ENCODE measurements at places on chromosomes 16 and 17.

- no peak for DNase-seq
These were observed 55.5 kb downstream of the ZNF423 start for GRCh38 chr16:49800441-49800840.

DNA sequence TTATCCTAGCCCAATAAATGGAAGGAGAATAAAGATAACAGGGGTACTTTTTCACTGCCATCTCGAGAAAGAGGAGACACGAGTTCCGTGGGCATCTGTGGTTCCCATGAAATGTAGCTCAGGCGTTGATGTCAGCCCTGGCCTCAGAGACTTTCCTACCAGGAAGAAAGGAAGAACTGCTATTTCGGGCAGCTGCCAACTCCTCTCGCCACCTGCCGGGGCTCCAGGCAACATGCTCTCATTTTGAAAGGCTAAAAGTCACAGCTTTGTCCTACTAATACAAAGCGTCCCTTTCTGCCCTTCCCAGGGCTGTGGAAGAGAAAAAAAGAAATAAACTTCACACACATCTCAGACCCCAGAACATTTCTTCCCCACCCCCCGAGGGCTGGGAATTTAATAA, 65.8 kb downstream of the DHRS7C start:
- DNase-seq: no peak

DNA sequence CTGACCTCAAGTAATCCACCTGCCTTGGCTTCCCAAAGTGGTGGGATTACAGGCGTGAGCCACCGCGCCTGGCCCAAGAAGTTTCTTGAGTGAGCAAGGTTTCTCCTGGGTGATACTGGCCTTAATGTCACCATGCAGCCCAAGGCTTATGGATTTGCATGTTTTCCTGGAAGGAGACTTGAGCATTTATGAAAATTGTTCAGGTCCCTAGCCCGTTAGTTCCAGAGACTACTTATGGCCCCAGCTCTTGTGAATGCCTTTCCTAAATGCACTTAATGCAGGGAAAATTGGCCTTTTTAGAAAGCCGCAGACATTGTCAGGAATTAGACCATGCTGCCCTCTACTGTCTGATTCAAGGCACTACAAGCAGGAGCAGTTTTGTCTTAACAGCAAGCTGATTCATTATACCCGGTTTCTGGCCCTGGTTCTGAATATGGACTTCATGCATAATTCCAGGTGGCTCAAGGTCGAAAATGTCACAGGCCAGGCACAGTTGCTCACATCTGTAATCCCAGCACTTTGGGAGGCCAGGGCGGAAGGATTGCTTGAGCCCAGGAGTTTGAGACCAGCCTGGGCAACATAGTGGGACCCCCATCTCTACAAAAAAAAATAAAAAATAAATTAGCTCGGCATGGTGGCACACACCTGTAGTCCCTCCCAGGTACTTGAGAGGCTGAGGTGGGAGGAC, 91.3 kb downstream of the SNX29 start:
- DNase-seq: peak; percentile 93

GRCh38 chr17:15184872-15185624, 80.1 kb downstream of the PMP22 start:
- DNase-seq: no peak

- no peak for DNase-seq
These were observed 53.9 kb downstream of the USP22 start for GRCh38 chr17:20988896-20989295.

- no peak for DNase-seq
These were observed 76.0 kb downstream of the ABCC1 start for GRCh38 chr16:16025214-16025968.

DNA sequence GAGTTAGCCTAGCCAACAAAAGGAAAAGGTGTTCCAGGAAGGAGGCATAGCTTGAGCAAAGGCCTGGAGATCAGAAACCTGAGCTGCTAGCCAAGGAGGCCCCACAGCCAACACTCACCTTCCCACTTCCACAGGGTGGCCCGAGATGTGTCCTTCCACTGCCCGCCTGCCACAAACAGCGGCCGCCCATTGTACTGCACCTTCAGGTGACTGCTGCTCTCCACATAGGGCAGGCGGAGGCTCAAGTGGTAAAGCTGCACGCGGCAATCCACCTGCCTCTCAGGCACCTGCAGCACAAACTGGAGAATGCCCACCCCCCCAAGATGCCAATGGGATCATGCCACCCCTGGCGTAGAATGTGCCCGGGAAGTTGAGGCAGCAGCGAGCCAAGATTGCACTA, 111.5 kb downstream of the RMI2 start:
- DNase-seq: no peak

- peak; percentile 68 for DNase-seq
These were observed 196.7 kb upstream of the GSE1 start for GRCh38 chr16:85416228-85417109.

DNA sequence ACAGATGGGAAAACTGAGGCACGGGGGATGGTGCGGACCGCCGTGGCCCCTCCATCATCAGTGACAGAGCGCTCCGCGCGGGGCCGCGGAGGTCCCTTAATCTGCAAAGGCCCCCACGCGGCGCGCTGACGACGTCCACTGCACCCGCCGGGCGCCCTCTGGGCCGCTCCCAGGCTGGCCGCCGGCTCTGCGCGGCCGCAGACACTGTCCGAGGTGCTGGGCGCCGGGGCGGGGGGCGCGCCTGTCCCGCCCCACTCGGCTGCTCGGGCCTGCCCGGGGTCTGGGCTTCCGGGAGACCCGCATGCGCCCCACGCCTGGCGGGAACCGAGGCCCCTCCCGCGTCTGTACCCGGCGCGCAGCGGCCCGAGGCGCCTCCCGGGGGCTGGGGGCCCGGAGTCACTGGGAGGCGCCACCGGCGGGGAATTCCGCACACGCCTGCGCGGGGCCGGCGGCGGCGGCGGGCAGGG, 550 bp upstream of the RNF213 start:
- DNase-seq: peak; percentile 88

DNA sequence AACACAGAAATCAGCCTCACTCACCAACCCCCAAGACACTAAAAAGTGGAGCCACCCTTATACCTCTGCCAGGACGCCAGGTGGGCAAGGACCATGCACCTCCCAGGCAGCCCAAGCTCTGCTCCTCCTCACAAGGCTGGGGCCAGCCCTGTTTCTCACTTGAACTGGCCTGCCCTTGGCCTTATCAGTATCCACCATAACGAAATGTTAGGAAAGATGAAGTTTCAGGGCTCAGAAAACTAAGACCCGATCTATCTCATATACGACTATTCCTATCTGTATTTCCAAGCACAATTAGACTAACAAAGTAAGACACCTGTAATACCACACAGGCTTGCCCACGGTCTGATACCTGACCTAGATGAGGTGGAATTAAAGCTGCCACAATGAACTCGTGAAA, 6.9 kb downstream of the FBXO31 start:
- DNase-seq: no peak

DNA sequence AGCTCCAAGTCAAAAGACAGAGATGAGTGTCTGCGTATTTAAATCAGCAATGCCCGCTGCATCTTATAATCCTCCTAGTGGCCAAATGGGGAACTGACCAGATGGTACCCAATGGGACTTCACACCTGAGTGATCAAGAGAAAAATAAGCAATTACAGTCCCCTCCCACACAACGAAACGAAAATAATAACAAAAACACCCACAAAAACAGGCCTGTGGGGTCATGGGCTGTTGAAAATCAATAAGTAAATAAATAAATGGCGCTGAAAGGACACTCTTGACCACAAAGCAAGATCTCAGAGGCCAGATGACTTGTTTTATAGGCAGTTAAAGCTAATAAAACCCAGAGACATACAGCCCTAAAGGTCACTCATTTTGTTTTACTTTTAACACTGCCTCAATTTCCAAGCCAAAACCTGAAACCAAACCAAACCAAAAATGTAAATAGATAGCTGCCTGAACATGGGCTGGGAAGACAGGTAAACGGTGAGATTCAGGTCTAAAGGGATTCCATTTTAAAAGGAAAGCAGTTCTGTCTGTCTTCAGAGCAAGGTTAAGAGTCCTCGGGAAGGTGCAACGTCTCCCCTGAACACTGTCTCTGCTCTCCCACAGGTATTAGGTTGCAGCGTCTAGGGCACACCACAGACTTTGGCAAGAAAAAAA, 1.3 kb downstream of the ZNF821 start:
- peak; percentile 97 for DNase-seq

DNA sequence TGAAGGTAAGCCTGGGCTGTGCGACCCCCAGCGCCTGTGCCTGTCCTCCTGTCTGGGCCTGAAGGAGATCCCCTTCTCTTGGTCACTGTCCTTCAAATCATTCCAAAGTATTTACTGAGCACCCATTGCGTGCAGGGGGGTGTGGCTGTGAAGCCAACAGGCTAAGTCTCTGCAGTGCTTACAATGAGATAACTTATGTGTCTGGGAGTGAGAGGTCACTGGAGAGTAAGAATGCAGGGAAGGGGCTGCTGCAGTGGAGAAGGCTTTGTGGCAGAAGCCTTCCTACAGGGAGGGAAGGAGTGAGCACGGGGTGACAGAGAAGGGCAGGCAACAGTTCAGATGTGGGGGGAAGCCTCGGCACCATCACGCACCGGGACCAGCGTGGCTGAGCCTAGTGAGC, 11.2 kb upstream of the SMIM5 start:
- DNase-seq: peak; percentile 21

DNA sequence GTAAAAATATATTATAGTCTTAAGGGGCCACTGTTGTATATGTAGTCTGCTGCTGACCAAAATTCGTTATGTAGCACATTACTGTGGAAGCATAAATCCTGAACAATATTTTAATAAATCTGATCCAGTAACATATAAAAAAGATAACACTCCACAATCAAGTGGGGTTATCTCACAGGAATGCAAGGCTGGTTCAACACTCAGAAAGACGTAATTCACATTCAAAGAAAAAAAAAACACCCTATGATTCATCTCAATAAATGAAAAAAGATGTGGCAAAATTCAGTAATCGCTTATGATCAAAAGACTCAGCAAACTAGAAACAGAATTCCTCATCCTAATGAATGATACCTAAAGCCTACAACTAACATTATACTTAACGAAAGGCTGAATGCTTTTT, 47.8 kb downstream of the CREBBP start:
- no peak for DNase-seq

DNA sequence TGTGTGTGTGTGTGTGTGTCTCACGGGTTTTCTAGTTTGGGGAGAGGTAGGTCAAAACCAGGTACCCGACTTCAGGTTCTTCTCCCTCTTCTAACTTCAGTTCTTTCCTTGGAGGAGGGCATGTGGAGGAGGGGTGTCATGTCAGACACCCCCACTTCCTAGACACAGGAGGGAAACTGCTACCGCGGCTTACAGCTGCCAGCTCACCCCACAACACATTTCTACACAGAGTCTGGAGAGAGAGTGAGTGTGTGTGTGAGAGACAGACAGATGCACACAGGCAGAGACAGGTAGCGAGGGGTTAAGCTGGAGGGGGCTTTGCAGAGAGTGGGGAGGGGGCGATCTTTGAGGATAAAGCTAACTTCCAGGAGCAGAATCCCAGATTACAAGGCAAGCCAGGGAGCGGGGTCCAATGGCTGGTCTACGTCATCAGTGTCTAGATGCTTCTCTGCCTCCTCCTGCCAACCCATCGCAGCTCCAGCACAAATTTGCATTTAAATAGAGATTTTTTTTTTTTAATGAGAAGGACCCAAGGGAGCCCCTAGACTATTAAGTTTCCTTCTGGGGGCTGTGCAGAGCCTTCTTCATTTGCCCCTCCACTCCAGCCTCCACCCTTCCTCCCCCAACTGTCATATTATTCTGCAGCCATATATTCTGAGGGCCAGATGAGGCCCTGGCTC, 48.9 kb downstream of the MRM1 start:
- DNase-seq: no peak

DNA sequence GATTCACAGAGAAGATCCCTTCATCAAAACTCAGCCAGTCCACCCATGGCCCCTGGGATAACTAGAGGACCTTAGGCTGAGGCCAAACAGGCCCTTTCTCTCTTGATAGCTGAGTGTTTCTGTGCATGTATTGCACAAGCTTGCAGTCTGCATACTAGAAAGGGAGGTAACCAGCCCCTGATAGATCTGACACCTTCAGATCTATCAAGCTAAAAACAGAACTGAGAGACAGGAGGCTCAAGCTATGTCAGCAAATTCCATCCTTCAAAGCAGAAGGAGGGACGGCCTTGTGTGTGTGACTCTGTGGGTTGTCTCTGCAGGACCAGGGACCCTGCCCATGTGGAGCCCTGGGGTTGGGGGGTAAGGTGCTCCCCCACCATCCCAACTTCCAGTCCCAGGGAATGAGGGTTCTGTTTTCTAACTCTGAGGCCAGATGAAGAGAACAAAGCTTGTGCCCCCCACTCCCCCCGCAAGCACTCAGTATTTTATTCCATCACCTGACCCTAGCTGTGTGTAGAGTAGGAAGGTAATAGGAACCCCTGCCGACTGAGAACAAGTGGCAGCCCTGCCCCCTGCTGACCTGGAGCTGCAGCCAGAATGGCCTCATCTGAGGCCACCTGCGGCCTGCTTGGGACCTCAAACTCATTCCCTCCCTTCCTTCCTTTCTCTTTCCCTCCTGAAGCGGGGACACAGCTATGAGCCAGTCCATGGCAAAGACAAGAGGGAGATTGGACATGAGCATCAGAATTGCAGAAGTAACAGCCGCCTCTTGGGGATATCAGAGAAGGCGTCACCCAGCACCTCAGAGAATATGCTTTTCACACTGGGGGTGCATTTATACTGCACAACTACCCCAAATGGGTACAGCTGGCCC, 63.8 kb downstream of the SMPD3 start:
- DNase-seq: no peak

DNA sequence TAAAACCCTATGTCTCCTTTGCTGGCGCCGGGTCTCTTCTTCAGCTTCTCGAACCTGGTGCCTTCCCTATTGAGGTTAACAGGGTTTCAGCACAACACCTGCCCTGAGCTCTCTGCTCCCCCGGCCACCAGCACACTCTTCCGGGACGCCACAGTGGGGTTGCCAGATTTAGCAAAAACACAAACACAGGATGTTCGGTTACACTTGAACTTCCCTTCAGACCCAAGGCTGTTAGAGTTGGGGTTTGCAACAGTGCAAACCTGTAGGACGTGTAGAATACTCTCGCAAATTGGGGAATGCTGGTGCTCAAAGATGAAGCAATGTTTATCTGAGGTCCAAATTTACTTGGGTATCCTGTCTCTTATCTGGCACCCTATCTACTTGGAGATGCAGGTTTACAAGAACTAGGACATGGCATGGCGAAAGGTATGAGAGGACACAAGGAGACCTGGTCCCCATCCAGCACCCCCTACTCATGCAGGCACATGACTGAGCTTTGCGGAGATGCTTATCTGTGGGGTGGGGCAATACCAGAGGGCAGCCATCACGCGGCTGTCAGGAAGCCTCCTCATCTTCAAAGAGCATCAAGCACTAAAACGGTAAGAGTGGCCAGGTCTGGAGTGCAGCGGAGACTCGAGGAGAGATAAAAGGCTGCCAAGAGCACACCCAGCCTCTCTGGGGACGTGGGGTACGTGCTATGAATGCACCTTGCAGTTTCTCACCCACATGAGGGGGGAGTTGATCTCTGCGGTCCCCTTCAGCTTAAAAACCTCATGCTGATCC, 52.8 kb downstream of the SDK2 start:
- peak; percentile 5 for DNase-seq

GRCh38 chr17:40433551-40434415, 9.5 kb upstream of the IGFBP4 start:
- no peak for DNase-seq

DNA sequence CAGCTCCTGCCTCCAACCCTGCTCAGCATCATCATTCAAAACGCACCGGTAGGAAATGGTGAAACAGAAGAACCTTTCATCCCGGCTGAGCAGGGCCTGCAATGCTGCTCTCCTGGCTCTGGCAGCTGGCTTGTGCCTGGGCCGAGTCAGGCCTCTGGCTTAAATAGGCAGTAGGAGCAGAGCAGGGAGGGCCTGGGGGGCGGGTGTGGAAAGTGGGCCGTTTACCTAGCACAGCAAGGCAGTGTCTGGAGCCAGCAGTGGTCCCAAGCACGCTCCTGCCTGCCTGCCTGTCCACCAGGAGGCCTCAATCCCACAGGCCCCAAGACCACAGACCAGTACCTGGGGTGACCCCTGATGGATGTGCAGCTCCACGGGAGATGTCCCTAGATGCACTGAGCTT, 59.3 kb downstream of the SMPD3 start:
- no peak for DNase-seq

Measured in trophoblast cell (in vitro differentiated cells and primary cell).